ENCODE measurements at places on chromosomes 3 and 15. TPM values are rescaled to one million over a fixed set of nuclear protein-coding genes. Genes with fewer than 3 reads are reported as not detected.

The PLA2G4F gene
- total RNA-seq, result not detected

The SMCO1 gene
- not detected for total RNA-seq

The EXOSC7 gene
- total RNA-seq, result 53.0 TPM

The RLBP1 gene
- total RNA-seq, result not detected

The C15orf62 gene
- total RNA-seq, result 0.53 TPM

The CHRM5 gene
- total RNA-seq, result not detected

The LTF gene
- 0.28 TPM for total RNA-seq

The LCTL gene
- total RNA-seq, result not detected

The TERC gene
- total RNA-seq, result 108 TPM

The CCDC32 gene
- total RNA-seq, result 26.2 TPM

The WDR93 gene
- total RNA-seq, result 0.07 TPM

The HIGD2B gene
- total RNA-seq, result 0.07 TPM

The BFSP2 gene
- not detected for total RNA-seq

The CFAP100 gene
- not detected for total RNA-seq

The HDC gene
- total RNA-seq, result not detected

The ERC2 gene
- total RNA-seq, result 0.53 TPM

The TRIM42 gene
- not detected for total RNA-seq

The SERPINI2 gene
- not detected for total RNA-seq
